ENCODE measurements at places on chromosomes 2 and 18. TPM values are rescaled to one million over a fixed set of nuclear protein-coding genes. Genes with fewer than 3 reads are reported as not detected.

TMEM247 gene
- total RNA-seq = not detected

UGT1A10 gene
- not detected for total RNA-seq

VIL1 gene
- total RNA-seq = 2.9 TPM

IL1A gene
- total RNA-seq = not detected

ABCG5 gene
- total RNA-seq = not detected

SERPINB10 gene
- not detected for total RNA-seq

ASXL3 gene
- total RNA-seq = 0.96 TPM

IHH gene
- not detected for total RNA-seq

ZNF512 gene
- 42.7 TPM for total RNA-seq

GCKR gene
- total RNA-seq = 3.9 TPM

SLC1A4 gene
- total RNA-seq = 9.1 TPM

SRBD1 gene
- 30.2 TPM for total RNA-seq

MFSD6 gene
- 52.0 TPM for total RNA-seq

PRSS56 gene
- total RNA-seq = not detected

MYL1 gene
- total RNA-seq = not detected

C1GALT1C1L gene
- 2.0 TPM for total RNA-seq

WDSUB1 gene
- total RNA-seq = 8.8 TPM

TMEM18 gene
- 17.7 TPM for total RNA-seq

COL6A3 gene
- total RNA-seq = 320 TPM

TET3 gene
- 7.9 TPM for total RNA-seq

MAB21L4 gene
- 2.3 TPM for total RNA-seq

TCF23 gene
- total RNA-seq = not detected

CFAP65 gene
- total RNA-seq = not detected

IAH1 gene
- 39.5 TPM for total RNA-seq

STPG4 gene
- total RNA-seq = not detected

NR4A2 gene
- total RNA-seq = 7.9 TPM

LRRTM4 gene
- 0.16 TPM for total RNA-seq

SGPP2 gene
- total RNA-seq = 1.3 TPM

GREB1L gene
- total RNA-seq = 8.9 TPM

GPR17 gene
- not detected for total RNA-seq

GIGYF2 gene
- 156 TPM for total RNA-seq

ERBB4 gene
- 18.4 TPM for total RNA-seq

EFEMP1 gene
- 273 TPM for total RNA-seq

MALL gene
- 19.6 TPM for total RNA-seq

COL3A1 gene
- 303 TPM for total RNA-seq

LGALSL gene
- total RNA-seq = 16.7 TPM

DSG4 gene
- not detected for total RNA-seq

FEV gene
- total RNA-seq = not detected

AQP12B gene
- total RNA-seq = not detected

FABP1 gene
- not detected for total RNA-seq

POTEE gene
- total RNA-seq = 1.0 TPM

ADAM23 gene
- 0.66 TPM for total RNA-seq

C2orf66 gene
- not detected for total RNA-seq

MLPH gene
- total RNA-seq = 15.5 TPM

REG3G gene
- not detected for total RNA-seq

RETREG2 gene
- total RNA-seq = 79.7 TPM

SPDYA gene
- total RNA-seq = 1.8 TPM

PKDCC gene
- 95.4 TPM for total RNA-seq

RFTN2 gene
- 21.1 TPM for total RNA-seq

OTOS gene
- not detected for total RNA-seq
